GM13977 (cell line): ENCODE measurements at places on chromosomes 11 and 22.

- DNase-seq = no peak
These were observed 20.7 kb upstream of the NFAM1 start for GRCh38 chr22:42452916-42453315.

DNA sequence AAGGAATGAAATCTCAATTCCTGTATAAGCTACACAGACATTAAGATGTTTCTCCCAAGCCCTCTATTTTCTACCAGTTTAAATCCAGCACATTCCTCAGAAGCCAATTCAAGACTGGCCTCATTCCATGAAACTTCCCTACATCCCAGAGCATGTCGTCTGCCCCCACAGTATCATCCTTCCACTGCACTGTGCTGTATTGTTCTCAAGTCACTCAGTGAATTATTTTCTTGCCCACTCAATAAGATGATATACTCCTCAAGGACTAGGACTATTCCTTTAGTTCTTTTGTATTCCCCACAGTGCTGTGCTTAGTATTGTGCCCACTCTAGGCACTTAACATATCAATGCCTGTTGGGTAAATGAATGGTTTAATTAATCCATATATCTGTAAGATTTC is 203.1 kb upstream of the BLID start:
- DNase-seq = no peak

DNA sequence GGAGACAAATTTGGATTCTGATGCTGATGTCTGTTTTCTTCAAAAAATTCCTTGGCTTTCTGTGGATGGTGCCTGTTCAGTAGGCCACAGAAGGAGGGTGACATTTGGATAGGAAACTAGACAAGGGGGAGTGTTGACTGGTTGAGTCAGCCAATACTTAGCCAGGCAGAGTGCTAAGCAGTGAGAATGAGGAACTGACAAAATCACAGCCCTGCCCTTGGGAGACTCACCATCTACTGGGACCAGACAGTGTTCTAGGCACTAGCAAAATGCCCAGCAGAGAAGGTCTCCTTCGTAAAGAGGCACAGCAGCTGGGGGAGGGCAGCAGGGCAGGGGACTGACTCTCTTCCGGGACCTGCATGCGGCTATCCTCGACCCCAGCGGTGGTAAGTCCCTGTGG is 190.2 kb downstream of the DSCAML1 start:
- peak; percentile 47 for DNase-seq

- DNase-seq = peak; percentile 53
These were observed 27.8 kb upstream of the GGTLC2 start for GRCh38 chr22:22616636-22617035.

GRCh38 chr11:128726458-128727139 is 32.7 kb downstream of the FLI1 start:
- peak; percentile 38 for DNase-seq

- no peak for DNase-seq
These were observed 29.1 kb downstream of the ANO1 start for GRCh38 chr11:70107191-70107590.

GRCh38 chr22:50469377-50470305 is 5.2 kb downstream of the SBF1 start:
- DNase-seq = peak; percentile 95

- DNase-seq = no peak
These were observed 3.7 kb downstream of the CST6 start for GRCh38 chr11:66015454-66015881.

- no peak for DNase-seq
These were observed 73.1 kb upstream of the CTSC start for GRCh38 chr11:88410656-88411055.

- no peak for DNase-seq
These were observed 59.5 kb upstream of the WNT11 start for GRCh38 chr11:76265771-76266241.
